ENCODE measurements at places on chromosomes 3 and 15.

DNA sequence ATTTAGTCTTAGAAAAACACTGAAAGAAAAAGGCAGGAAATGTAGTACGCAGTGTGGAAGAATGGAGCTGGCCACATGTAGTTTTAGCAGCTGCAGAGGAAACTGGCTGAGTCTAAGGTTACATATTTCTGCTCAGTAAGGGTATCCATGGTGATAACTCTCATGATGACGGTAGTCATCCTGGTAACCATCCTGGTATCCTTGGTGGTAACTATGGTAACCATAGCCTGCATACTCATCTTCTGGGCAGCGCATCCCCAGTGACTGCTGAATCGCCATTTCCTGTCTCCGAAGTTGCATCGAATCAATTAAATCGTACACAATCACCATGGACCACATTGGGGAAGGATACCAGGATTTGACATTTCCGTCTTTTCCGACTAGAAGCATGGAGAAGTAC lies 35.7 kb downstream of the CCDC80 start:
- no peak for DNase-seq

GRCh38 chr3:162171970-162172369 lies 675.4 kb downstream of the OTOL1 start:
- DNase-seq, result no peak

DNA sequence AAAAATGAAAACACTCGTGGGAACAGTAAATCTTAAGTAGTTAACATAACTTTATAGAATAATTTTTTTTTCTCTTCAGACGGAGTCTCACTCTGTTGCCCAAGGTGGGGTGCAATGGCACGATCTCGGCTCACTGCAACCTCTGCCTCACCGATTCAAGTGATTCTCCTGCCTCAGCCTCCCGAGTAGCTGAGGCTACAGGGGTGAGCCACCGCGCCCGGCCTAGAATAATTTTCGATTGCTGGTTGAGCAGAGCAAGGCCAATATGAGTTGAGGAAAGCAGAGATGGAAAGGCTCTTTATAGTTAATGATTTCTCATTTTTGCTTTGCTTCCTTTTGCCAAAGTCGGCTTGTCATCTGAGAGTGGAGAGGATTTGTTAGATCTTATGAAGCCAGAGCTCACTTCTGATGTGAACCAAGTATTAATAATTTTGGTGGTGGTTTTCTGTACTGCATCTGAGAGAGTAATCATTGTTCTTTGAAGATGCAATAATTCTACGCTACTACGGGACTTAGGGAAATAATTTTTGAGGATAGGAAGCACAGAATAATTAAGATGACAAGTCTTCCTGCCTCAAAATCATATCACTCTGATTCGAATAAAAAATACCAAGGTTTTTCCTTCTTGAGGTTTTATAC lies 1.6 kb upstream of the GOLM2 start:
- DNase-seq, result no peak

GRCh38 chr3:123130079-123130750 lies 63.4 kb downstream of the PDIA5 start:
- no peak for DNase-seq

DNA sequence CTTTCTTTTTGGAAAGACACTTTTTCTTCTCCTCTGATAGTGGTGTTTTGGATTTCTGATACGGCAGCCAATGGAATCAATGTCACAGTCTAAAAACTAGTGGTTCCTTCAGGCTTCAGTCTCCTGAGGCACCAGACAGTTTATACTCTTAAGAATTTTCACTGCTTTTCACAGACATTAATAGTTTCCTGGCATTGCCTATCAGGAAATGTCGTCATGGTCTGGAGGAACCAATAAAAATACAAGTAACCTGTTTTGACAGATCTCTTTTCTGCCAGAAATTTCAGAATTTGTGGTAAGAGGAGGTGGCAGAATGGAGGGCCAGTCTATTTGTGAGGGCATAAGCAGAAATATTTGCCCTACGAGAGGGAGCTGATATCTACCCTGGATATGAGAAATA lies 44.8 kb downstream of the FILIP1L start:
- no peak for DNase-seq

- no peak for DNase-seq
Measured at GRCh38 chr15:85607842-85608241, 186.9 kb downstream of the KLHL25 start.

- DNase-seq, result no peak
Measured at GRCh38 chr3:116669576-116669975, 40.0 kb upstream of the TUSC7 start.

GRCh38 chr3:9248522-9249271 lies 749 bp downstream of the SRGAP3 start:
- DNase-seq, result no peak

DNA sequence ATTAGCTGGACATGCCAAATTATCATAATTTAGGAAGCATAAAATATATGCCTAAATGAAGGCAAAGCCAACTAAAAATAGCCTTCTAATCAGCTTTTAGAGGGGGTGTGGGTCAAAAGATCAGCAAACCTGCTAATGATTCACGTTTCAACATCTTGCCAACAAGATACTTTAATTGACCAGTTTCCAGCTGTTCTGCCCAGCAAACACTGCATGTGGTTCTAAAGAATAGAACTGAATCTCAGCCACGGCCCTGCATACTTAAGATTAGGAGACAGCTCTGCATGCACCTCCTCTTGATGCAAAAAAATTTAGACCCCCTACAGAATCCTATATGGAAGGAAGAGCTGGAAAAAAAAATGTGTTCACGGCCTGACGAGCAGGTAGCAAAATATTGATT lies 500.5 kb downstream of the TBL1XR1 start:
- DNase-seq, result no peak

Data from effector CD8-positive, alpha-beta T cell (primary cell).